Activated CD8-positive, alpha-beta memory T cell treated with anti-CD3 and anti-CD28 coated beads for 4 hours (primary cell): ENCODE measurements at places on chromosomes 4 and X.

DNA sequence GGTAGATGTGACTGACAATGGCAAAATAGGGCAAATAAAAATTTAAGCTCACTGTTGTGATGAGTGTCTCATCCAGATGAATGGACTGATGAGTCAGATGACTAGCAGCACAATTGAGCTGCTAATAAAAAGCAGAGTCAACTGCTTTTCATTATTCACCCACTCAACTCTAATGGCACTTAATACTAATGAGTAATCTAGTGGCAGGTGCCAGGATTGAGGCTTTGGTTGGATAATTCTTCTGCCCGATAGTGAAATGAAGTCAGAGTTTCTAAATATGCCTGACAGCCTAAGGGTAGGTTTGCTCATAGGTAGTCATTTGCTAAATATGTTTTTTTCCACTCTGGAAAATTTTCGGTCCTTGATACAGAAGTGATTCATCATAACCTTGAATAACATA is 10.4 kb downstream of the OGT start:
- DNase-seq = no peak

DNA sequence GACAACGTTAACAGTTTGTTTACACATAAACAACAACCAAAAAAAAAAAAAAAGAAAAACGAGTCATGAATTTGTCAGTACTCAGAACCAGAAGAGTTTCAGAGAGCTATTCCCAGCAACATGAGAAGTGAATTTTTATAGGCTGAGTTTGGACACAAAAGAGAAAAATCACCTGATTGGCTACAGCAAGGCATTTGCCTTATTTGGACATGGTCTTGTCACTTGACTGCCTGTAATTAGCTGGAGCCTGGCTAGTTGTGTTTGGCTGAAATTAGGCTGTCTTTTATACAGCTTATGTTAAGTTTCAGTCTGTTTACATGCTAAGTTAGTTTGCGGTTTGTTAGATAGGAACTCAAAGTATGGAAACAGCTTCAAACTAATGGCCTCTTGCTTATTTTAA is 880 bp upstream of the TEX13A start:
- DNase-seq = no peak

- no peak for DNase-seq
These were observed 46.5 kb downstream of the MAGEA1 start for GRCh38 chrX:153225438-153226098.

DNA sequence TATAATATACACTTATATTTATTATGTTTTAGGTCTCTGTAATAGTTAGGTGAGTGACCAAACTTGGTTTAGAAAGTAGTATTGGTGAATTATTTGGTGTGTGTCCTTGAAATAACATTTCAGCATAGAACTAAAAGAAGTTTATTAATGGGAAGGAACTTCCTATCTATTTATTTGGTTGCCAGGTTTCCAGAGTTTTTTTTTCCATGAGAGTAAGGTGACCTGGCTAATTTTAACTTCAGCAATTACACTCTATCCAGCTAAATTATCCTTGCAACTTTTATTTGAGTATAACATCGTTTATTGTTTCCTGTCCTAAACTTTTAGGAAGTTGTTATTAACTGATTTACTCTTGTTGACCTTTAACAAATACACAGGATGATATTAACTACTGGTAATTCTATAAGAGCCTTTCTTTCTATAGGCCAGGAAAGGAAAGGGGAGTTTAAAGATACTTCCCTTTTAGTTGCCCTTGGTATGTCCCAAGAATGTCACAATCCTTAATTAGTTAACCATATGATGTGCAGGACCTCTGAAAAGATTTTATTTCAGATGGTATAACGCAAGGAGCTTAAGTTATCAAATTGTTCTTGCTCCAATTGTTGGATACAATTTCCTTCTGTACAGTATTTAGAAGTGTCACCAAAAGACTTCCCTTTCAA is 18.9 kb downstream of the PRDM8 start:
- no peak for DNase-seq

DNA sequence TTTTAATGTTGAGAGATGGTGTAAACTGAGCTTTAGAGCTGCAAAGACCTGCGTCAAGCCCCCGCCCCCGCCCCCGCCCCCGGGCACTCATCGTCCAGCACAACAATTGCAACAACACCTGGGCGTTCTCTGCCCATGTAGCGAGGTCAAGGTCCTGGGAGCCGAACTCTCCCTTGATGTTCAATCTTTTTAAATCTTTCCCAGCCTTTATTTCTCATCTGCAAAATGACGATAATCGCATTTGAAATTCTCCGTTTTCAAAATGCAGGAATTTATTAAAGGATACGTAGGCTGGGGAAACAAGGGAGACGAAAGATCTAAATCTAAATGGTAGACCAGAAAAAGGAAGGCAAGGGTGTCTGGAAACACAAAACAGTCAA is 648 bp upstream of the MSMO1 start:
- no peak for DNase-seq

DNA sequence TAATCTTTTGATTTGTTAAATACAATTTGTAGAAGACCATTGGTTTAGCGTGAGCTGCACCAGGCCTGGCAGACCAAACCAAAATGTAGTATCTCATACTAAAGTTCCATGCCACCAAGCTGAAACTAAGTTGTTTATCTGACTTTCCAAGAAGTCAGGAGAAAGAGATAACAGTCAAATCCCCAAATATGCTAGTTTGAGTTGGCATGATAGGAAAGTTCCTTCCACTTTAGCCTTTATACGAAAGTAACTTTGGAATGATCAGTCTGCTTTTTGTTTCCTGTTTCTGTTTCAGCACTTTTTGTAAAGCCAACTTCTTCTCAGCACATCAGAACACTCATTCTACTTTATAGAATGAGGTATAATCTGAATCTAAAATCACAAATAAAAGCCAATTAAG is 449.2 kb downstream of the GRXCR1 start:
- DNase-seq = no peak

- no peak for DNase-seq
These were observed 86.5 kb downstream of the HCCS start for GRCh38 chrX:11197671-11198070.

DNA sequence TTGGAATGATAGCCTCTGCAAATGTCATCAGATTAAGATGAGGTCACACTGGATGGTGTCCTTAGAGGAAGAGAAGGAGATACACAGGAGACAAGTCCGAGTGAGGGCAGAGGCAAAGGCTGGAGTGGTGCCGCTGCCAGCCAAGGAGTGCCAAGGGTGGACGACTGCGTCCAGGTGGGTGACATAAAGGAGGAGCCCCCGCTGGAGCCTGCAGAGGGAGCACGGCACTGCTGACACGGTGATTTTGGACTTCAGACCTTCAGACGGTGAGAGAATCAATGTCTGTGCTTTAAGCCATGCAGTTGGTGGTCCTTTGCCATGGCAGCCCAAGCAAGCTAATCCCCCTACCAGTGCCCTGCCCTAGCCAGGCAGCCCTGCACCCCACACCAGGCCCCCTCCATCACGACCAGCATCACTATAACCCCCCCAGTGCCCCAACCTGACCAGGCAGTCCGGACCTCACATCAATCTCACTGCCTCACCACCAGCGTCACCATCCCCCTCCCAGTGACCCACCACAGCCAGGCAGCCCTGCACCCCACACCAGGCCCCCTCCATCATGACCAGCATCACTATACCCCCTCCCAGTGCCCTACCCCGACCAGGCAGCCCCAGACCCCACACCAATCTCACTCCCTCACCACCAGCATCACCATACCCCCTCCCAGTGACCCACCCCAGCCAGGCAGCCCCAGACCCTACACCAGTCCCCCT is 130.0 kb downstream of the HMX1 start:
- DNase-seq = no peak

- DNase-seq = no peak
These were observed 453.1 kb downstream of the CCSER1 start for GRCh38 chr4:90580326-90580725.

DNA sequence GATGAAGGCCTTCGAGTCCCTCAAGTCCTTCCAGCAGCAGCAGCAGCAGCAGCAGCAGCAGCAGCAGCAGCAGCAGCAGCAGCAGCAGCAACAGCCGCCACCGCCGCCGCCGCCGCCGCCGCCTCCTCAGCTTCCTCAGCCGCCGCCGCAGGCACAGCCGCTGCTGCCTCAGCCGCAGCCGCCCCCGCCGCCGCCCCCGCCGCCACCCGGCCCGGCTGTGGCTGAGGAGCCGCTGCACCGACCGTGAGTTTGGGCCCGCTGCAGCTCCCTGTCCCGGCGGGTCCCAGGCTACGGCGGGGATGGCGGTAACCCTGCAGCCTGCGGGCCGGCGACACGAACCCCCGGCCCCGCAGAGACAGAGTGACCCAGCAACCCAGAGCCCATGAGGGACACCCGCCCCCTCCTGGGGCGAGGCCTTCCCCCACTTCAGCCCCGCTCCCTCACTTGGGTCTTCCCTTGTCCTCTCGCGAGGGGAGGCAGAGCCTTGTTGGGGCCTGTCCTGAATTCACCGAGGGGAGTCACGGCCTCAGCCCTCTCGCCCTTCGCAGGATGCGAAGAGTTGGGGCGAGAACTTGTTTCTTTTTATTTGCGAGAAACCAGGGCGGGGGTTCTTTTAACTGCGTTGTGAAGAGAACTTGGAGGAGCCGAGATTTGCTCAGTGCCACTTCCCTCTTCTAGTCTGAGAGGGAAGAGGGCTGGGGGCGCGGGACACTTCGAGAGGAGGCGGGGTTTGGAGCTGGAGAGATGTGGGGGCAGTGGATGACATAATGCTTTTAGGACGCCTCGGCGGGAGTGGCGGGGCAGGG is 568 bp downstream of the HTT start:
- DNase-seq = peak; percentile 10

DNA sequence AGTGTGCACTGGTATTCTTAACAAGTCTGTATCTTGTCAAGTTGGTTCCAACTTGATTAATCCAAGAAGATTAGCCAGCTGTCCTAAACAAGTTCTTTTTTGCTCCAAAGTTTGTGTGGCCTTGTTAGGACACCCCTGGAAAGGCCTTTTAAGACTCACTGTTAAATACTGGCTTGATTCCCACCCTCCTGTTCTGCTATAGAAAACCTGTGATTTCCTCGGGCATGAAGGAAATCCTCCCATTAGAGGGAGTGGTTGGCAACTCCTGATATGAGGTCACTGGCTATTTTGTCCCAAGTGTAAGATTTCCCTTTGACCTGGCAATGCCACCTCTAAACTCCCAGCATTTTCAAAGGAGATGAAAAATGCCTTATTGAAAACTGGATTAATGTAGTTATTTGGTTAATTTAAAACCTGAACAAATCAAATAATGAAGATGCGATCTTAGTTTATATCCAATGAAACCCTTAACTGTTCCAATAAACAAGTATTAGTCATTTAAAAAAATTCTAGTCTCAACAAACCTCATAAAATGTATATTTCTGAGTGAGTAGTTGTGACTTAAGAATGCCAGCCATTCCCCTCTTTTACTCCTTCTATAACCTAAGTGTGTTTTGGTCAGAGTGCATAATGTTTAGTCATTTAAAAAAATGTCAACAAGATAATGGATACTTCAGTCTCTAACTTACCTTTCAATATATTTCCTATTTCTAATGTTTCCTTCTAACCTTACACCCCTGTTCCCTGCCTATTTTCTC is 94.4 kb downstream of the NPNT start:
- no peak for DNase-seq

GRCh38 chr4:38411981-38412536 is 251.9 kb upstream of the KLF3 start:
- DNase-seq = no peak

- DNase-seq = no peak
These were observed 11.7 kb downstream of the MORF4L2 start for GRCh38 chrX:103674531-103675454.

DNA sequence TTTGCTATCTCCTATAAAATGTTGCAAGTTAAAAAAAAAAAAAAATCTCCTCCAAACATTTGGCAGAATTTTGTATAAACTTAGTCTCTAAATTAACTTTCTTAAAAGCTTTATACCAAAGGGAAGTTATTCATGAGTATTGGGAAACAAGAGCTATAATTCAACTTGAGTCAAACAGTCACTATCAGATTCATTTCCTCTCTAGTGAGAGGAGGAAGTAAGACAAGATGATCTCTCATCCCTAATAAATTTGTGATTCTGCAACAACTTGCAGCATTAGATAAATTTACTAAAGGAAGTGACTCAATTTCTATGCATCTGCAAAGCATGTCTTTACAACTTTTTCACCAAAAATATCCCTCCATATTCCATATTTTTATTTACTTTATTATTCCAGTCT is 135.4 kb upstream of the GNPDA2 start:
- DNase-seq = no peak

GRCh38 chr4:145101091-145101490 is 3.0 kb downstream of the ABCE1 start:
- no peak for DNase-seq

- DNase-seq = no peak
These were observed 56.6 kb upstream of the MXD4 start for GRCh38 chr4:2318476-2318875.

GRCh38 chr4:56971383-56971782 is 6.0 kb downstream of the NOA1 start:
- DNase-seq = no peak

GRCh38 chrX:25020391-25020904 is 4.7 kb upstream of the ARX start:
- no peak for DNase-seq

DNA sequence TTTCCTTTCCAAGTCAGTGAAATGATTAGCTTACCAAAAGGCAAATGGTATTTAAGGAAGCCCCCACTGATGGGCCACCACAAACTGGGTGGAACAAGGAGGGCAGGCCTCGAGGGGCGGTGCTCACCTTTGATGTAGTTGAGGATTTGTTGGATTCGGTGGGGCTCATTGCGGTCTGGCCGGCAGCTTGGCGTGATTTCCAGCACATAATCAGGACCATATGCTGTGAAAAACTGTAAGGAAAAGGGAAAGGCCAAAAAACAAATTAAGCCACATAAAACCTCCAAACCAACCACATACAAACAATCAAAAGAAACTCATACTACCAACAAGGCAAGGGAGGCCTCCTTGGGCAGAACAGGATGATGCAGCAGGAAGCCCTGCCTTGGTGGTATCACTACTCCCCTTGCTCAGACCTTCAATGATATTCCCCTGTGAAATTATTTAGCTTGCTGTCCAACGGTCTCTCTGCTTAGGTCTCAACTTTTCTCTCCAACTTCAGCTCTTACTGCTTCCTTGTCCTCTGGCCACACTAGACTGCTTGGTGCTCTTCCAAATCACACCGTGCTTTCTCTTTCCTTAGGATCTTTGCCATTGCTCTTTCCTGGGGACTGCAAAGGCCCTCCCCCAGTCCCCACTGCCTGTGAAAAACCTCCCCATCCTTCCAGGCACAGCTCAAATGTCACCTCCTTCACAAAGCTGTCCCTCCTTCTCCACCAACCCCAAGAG is 46.1 kb upstream of the CITED1 start:
- DNase-seq = no peak

- DNase-seq = no peak
These were observed 22.2 kb upstream of the GALNT7 start for GRCh38 chr4:173146456-173146855.

- no peak for DNase-seq
These were observed 97.0 kb upstream of the DGKK start for GRCh38 chrX:50567636-50568035.

DNA sequence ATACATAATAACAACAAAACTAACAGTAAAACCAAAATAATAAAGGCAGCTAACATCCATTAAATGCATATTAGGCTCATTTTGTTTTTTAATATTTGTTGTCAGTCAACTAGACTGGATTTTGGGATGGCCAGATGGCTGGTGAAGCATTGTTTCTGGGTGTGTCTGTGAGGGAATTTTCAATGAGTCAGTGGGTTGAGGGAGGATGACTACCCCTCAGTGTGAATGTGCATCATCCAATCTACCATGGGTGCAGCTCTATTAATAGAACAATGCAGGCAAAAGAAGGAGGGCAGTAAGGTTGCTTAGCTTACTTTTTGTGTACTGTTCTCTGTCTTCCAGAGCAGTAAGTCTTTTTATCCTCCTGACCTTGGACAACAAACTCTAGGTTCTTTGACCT is 484.2 kb upstream of the HS3ST1 start:
- no peak for DNase-seq
